ENCODE measurements at places on chromosomes 5 and 9. TPM values are rescaled to one million over a fixed set of nuclear protein-coding genes. Genes with fewer than 3 reads are reported as not detected.

TRIP13 gene
- 0.89 TPM for total RNA-seq

DNA sequence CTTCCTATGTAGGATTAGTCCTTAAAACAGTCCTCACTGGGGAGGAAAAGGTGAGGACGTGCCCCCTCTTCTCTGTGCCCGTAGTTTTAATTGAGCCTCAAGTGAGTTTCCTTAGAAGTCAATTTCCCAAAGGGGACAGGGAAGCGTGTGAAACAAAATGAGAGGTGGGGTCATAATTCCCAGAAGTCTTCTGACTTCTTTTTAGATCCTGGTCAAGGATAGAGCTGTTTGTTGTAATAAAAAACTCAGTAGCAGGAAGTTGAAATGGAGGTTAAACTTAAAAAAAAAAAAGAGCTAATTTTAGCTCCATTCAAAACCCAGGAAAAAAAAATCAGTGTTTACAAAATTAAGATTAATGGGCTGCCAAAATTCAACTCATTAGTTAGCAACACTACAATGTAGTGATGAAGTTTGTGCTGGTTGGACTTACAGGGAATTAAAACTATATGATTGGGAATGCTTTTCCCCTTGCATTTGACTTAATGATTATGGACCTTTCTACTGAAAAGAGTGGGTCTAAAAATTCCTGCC lies 158.3 kb upstream of the MEF2C start:
- no peak for DNase-seq

- DNase-seq, result no peak
Measured at GRCh38 chr5:162068412-162068811, 839 bp downstream of the GABRG2 start.

DNA sequence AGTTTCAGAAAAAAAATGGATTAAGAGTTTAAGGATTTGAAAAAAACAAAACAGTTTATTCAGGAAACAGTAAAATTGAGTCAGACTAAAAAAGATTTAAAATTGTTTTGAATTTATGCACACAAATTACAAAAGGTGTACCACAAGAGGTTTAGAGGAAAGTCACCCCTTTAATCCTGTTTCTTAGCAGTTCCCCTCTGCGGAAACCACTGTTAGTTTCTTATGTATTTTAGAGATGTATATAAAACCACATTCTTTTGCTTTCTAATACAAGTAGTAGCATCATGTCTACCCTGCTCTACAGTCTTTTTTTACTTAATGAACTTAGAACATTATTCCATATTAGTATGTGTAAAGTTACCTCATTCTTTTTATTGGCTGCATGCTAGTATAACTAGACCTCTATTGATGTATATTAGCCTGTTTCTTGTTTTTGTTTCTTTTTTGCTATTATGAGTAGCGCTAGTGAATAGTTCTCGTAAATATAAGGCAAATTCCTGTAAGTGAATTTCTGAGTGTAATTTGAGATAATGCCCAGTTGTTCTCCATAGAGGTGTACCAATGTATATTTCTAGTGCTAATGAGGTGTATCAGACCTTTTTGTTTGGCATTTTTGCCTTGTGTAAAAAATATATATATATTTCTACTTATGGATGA lies 20.0 kb downstream of the GPBP1 start:
- DNase-seq, result no peak

- DNase-seq, result no peak
Measured at GRCh38 chr5:746258-746761, 38.2 kb downstream of the ZDHHC11B start.

Data from sciatic nerve (tissue), 2 donors.